ENCODE measurements at places on chromosomes 12 and 14.

- DNase-seq = no peak
Observed at GRCh38 chr12:49293056-49293956, 1.6 kb upstream of the PRPH start.

GRCh38 chr14:85319101-85319500, 210.8 kb upstream of the FLRT2 start:
- DNase-seq = no peak

- no peak for DNase-seq
Observed at GRCh38 chr14:104304451-104305351, 166.3 kb downstream of the KIF26A start.

GRCh38 chr14:58428118-58428683, 682 bp downstream of the KIAA0586 start:
- DNase-seq = no peak

DNA sequence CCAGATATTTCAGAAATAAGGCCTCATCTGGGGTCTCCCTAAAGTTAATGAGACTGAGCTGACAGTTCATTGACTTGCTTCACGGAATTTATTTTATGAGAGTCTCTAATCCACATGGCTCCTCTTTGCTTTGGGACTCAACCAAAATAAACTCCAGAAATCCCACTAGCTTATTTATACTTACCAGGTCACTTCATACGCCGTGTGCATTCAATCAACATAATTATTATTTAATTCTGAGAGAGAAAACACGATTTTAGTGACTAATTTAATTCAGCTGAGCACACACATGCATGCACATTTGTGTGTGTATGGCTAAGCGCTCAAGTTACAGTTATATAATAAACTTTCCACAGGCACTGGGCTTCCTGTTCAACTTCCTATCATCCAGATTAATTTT, 333.4 kb upstream of the CCDC196 start:
- DNase-seq = no peak

DNA sequence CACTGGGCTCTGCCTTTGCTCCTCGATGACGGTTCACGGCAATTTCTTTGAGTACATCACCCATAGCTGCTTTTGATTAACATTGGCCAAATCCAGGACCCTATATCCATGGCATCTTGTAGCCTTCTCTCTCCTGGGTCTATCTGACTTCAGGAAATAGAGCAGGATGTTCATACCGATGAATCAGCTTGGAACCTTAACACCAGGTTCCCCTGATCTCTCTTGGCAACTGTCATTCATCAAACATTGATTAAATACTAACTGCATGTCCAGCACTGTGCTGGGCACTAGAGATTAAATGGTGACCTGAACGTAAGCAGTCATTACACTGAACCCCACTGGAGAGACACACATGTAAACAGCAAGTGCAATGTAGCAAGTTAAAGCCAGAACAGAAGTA, 77.0 kb upstream of the MED13L start:
- DNase-seq = no peak
